ENCODE measurements at places on chromosomes 3 and 15. TPM values are rescaled to one million over a fixed set of nuclear protein-coding genes. Genes with fewer than 3 reads are reported as not detected.

GRCh38 chr3:171615281-171615680 is 155.1 kb upstream of the TNIK start:
- DNase-seq, result no peak

DNA sequence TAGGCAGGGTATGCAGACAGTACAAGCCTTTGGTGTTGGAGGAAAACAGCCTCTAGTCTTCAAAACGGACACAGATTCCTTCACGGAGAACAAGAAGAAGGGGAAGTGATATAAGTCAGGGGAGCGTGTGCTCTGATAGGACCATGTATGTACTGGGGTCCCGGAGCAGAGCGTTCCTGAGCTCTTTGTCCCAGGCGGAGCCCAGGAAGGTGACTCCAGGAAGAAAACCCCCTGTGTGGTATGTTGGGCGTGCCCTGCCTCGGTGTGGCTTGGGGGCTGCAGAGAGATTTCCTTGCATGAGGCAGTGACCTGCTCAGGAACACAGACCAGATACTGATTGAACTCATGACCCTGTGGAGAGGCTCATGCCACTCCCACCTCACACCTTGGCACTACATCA is 21.7 kb downstream of the MELTF start:
- no peak for DNase-seq

DNA sequence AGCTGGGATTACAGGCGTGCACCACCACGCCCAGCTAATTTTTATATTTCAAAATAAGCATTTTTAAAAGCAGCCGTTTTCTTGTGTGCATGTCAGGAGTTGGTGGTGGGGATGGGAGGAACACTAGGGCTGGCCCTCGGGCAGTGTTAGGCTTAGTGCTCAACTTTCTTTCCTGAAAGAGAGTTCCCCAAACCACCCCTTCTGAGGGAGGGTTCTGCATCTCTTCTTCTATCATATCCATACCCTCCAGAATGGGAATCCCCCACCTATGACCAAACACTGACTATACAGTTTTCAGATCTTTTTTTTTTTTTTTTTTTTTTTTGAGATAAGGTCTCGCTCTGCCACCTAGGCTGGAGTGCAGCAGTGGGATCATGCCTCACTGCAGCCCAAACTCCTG is 12.5 kb downstream of the PFKFB4 start:
- no peak for DNase-seq

GRCh38 chr15:80207887-80208286 is 44.1 kb downstream of the CTXND1 start:
- DNase-seq, result peak; percentile 30

The KLHL6 gene
- polyA plus RNA-seq, result 0.08 TPM

DNA sequence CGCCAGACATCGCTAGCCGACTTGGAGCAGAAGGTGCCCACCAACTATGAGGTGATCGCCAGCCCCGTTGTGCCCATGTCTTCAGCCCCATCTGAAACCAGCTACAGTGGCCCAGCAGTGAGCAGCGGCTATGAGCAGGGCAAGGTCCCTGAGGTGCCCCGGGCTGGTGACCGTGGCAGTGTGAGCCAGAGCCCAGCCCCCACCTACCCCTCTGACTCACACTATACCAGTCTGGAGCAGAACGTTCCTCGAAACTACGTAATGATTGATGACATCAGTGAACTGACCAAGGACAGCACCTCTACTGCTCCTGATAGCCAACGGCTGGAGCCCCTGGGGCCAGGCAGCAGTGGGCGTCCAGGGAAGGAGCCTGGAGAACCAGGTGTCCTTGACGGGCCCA is 12.9 kb upstream of the APEH start:
- no peak for DNase-seq

DNA sequence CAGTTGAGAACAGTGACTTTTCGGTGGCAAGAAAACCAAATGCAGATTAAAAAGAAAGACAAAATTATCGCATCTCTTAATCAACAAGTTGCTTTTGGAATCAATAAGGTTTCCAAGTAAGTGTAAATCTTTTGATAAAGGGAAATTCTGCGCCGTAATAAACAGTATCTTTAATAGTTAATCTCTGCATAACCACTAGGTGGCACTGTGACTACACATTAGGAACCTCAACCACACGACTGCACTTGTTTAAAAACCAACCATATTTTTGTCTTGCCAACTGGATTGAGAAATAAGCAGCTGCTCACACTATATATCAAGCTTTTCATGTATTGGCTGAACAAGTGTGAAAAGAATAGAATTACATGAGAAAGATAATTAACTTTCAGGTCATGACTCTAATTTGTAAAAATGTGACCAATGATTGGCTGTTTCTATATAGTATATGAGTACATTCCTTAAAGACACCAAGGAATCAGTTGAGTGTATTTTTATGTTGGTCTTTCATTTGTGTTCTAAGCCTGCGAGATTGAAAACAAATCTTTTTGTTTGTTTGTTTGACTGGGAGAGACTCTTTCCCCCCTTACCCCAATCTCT is 72.7 kb downstream of the DZIP3 start:
- peak; percentile 42 for DNase-seq

- peak; percentile 66 for DNase-seq
These were observed 115.6 kb downstream of the ADAMTSL3 start for GRCh38 chr15:83769411-83769999.

DNA sequence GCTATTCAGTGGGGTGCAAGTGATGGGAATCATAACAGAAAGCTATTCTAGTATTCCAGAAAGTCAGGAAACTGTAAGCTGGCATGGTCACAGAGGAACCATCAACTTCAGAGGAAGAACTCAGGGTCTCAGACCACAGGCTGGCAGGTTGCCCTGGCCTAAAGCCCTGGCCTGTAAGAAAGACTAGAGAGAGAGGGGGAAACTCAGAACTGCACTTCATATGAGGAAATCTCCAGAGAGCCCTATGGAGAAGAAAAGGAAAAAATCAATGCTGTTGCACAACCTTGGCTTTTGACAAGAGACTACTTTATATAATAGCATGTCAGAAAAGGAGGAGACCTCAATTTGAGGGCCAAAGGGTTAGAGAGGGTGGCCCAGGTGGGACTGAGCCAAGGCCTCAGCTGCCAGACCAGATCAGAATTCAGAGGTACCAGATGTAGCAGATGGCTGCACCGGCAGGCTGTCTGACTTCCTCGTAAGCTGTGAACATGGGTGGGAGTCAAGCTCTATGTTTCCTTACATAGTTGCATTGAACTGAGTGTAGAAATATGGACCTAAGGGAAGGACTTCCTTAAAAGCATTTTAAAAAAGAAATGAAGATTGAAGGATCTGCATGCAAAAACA is 333.8 kb downstream of the PDCD6IP start:
- DNase-seq, result no peak

DNA sequence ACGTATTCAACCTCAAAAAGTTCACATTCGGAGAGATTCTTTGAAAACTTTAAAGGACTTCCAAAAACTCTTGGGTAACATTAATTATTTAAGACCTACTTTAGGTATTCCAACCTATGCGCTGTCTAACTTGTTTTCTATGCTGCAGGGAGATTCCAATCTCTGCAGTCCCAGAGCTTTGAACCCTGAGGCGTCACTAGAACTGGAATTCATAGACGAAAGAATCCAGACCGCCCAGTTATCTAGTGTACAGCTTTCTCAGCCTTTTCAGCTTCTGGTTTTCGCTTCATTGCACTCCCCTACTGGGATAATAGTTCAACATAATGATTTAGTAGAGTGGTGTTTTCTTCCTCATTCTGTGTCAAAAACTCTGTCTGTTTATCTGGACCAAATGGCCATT is 711.3 kb downstream of the ROBO1 start:
- no peak for DNase-seq

The SLC6A11 gene
- 10.7 TPM for polyA plus RNA-seq

- DNase-seq, result peak; percentile 16
These were observed 18.9 kb downstream of the PHC3 start for GRCh38 chr3:170162630-170163029.

DNA sequence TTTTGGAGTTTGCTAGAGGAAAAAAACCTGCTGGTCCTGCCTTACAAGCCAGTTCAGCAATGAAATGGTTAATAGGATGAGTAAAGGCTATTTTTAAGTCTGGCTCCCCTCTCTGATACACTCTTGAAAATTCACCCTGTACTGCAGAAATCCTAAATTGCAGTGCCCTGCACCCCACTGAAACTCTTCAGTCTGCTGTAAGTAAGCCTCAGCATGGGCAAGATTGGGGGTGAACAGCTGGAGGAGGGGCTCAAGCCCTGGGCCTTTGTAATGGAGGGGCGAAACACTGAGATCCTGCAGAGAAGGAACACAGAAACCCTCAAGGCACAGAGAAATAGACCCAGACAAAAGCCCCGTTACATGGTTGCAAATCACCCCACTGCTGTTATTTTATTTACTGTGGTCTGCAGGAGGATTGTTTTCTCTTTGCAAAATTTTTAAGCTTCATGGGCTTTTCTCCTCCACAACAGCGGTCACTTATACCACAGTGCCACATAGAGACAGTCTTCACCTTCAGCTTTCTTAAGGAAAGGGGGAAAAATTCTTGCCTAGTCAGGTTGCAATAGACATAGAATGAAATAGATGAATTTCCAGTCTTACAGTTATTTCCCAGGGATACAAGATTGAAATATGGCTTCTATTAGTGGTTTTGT is 45.0 kb downstream of the SOX2 start:
- no peak for DNase-seq

GRCh38 chr3:135801018-135801417 is 164.5 kb upstream of the PPP2R3A start:
- no peak for DNase-seq

DNA sequence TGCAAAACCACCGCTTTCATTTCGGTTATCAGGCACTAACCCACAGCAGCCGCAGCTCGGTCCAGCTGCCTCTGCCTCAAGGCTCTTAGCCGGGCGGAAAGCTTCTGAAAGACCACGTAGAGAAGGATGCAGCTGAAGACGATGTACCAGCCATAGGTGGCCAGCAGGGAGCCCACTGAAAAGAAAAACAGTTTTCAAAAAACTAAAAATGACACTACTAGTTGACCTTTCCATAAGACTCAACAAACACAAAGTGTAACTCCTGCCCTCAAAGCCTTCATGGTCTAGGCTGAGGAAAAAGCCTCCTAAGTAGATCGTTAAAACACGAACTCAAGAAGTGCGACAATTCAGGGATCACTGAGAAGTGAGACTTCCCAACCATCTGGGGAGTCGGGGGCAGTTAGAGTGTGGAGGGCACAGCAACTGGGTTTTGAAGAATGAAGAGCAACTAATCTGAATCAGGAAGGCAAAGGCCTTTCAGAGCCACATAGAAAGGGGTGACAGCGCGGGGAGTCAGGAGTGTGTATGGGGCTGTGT is 716 bp downstream of the SELENOS start:
- peak; percentile 20 for DNase-seq

The BCHE gene
- not detected for polyA plus RNA-seq

DNA sequence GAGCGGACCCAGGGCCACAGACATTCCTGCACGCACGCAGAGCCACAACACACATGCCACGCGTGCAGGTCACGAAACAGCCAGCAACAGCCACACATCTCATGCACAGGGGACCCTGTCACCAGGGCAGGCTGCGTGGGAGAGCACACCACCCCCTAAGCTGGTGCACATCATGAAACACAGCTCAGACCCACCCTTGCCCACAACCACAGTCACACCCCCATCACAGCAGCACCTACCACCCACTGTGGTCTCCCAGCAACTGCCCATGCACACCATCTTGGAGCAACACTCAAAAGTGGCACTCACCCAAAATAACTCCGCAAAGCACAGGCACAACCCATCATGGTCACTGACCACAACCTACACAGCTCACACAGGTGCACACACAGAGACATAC is 75.7 kb downstream of the OCA2 start:
- no peak for DNase-seq

DNA sequence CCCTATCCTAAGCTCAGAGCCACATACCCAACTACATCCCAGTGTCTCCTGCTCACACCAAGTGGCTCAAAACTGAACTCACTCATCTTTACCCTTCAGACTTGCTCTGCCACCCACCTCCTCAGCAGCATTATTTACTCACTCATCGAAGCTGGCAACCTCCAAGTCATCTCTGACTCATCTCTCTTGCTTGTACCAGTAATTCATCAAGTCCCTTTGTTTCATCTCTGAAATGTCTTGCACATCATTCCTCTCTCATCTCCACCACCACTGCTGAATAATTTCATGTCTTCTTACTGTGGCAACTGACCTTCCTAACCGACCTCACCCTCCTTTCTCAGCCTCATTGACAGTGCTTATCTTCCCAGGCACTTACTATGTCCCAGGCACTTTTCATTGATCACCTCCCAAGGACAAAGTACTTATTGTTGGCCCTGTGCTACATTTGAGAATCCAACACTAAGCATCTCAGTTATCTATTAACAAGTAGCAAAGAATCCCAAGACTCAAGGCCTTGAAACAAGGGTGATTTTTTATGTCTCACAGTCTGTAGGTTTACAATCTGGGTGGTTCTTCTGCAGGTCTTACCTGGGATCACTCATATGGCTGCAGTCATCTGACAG is 82.0 kb downstream of the MRPL46 start:
- peak; percentile 84 for DNase-seq

- DNase-seq, result no peak
These were observed 34.7 kb downstream of the HCN4 start for GRCh38 chr15:73334086-73334485.

DNA sequence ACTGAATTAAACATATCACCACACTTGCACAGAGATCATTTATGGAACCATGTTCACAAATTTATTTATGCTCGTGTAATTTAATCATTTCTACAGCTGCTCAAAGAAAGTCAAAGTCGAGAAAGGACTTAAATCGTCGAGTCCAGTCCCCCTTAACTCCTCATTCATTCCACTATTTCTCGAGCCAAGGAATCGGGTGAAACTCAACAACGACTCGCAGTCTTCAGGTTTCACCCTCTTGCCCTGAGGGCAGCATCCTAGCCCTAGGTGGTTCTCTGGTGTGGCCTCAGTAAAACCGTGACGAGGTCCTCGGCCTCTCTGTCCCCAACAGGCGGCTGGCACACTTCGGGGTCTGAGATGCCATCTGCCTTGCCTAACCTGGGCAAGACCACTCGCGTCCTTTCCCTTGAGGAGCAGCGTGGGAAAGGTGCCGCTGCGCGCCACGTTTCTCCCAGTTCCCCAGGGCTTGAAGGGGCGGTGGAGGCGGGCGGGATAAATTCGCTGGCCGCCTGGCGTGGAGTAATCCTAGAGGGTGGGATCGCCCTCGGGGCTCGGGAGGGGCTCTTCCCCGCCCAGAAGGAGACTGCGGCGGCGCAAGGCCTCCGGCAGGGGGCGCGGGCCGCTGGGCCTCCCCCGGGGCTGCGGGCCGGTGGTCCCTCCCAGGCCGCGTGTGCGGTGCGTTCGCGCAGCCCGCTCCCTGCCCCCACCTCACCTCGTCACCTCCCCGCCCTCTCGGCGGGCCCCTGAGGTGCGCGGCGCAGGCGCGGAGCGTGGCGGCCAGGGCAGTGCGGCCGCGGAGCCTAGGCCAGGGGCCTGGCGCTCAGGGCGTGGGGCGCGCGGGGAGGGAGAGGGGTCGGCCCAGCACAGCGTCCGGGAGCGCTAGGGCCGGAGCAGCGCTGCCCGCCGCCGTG is at the start of gene ZNF639:
Gene ZNF639, plus strand, starts transcription at position 746 of the 911 bp plus-strand sequence. CDS start 5,263 bp downstream, outside the sequence.
- peak; percentile 67 for DNase-seq

- DNase-seq, result no peak
These were observed 219.8 kb downstream of the UNC13C start for GRCh38 chr15:54197995-54198394.

DNA sequence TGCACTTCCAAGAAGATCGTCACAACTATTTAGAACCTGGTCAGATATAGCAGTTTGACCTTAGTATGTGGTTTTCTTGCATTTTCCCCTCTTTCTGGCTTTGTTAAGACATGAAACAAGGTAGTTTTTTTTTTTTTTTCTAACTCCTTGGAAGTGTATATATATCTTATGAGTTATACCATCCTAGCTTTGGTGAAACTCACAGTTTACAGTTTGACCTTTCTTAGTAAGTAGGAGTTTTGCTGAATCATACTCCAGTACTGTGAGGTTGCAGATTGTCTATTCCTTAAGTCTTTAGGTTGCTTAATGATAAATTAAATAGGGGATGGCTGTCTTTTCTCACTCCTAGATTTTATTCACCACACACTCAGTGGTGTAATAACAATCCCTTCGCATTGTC is 325.0 kb downstream of the RBMS3 start:
- peak; percentile 16 for DNase-seq

The RPL39L gene
- 19.4 TPM for polyA plus RNA-seq
